ENCODE measurements at places on chromosomes 16 and 17.
A peak's percentile ranks its signal among the peaks of the same experiment; 100 is the strongest.

- DNase-seq = no peak
Measured at GRCh38 chr17:83128306-83129240, 49.2 kb downstream of the METRNL start.

DNA sequence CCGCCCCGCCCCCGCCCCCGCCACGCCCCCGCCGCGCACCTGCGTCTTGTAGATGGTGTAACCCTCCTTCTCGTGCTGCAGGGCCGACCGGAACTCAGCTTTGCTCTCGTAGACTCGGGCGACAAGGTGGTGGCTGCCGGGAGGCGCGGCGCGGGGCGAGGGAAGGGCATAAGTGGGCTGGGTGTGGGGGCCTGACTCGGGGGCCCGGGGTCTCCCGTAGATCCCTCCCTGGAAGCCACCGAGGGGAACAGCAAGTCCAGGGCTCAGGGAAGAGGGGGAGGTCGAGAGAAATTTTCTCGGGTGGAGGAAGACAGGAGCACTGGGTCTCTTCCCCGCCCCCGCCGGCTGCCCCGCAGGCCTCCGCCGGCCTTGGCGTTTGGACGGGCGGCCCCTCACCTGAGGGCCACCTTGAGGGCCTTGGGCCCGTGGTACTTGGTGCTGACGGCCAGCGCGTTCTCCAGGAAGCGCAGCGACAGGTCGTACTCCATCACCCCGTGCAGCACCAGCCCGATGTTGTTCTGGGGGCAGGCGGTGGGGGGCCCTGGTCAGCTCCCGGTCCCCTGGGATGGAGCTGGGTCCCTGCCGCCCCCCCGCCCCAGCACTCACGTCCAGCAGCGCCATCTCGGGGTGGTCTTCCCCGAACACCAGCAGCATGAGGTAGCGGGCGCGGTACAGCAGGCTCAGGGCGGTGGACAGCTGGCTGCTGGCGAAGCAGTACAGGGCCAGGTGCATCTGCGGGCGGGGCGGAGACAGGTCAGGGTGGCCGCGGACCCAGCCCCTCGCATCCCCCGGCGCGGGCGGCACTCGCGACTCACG lies 19.4 kb downstream of the CLUH start:
- no peak for DNase-seq

- no peak for DNase-seq
Measured at GRCh38 chr16:76946879-76947278, 244.1 kb upstream of the MON1B start.

- DNase-seq = no peak
Measured at GRCh38 chr16:81752225-81752875, 26.7 kb upstream of the PLCG2 start.

- DNase-seq = no peak
Measured at GRCh38 chr17:59494757-59495368, 70.5 kb upstream of the DHX40 start.

GRCh38 chr17:78361225-78361701 lies 1.4 kb upstream of the SOCS3 start:
- no peak for DNase-seq

- DNase-seq = peak; percentile 11
Measured at GRCh38 chr16:2857451-2858244, at the start of gene PRSS22. TSS of gene PRSS22 (minus strand) at chr16:2858170. CDS start at chr16:2858104, 66 bp downstream.

DNA sequence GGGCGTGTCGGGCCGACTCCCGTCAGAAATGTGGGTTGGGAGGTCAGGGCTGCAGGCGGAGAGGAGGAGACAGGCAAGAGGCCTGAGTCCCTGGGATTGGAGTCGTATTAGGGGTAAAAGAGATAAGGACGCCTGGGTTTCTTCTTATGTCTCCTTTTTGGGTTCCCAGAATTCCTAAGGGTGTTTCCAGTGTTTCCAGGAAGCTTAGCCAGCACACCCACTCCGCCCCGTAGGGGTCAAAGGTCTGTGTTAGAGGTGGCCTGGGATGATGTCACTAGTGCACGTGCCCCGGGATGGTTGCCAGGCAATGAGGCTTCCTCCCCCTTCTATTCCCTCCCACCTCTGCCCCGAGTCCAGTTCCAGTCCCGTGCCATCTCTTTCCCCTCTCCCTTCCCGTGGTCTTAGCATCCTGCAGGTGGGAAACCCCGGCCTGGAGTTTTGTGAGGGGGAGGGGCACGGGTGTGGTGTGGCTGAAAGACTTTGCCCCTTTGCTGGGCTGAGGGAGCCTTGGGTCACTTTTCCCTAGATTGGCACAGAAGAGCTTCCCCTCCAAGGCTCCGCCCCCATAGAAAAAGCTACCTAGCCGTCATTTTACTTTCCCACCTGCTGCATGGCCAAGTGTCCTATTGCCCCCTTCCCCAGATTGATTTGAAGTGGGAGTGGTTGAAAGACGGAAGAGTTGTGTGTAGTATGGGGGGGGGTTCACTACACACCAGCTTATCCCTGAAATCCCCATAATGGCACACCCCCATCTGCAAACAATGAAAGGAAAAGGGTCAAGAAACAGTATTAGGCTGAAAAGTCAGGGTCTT lies 2.8 kb downstream of the KDM6B start:
- peak; percentile 94 for DNase-seq

- no peak for DNase-seq
Measured at GRCh38 chr17:49913226-49914095, 55.5 kb upstream of the DLX4 start.

DNA sequence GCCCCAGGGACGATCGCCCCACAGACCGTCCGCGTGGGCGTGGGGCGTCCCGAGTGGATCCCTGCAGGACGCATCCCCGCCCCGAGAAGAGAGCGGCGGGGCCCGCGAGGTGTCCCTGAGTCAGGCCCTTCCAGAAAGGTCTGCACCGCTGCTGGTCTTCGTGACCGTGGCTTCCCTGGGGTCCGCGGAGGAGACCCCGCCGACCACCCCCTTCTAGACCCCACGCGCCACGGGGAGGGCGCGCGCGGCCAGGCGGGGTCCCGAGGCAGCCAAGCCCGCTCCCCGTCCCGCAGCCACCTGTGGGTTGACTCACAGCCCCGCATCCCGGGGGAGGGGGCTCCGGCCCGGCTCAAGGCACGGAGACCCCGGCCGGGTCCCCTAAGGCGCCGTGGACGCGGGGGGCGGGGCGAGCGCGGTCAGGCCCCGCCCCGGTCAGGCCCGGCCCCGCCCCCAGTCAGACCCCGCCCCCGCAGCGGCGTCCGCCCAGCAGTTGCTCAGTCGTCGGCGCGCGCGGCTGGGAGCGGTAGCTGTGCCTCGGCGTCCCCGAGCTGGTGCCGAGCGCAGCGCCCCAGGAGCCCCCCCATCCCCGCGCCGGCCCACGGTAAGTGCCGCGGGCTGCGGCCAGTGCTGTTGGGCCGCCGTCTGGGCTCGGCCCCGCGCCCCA lies at the start of gene BAIAP3:
TSS of gene BAIAP3 (plus strand) at position 497 of the 664 bp plus-strand sequence. CDS start 4,905 bp downstream, outside the sequence.
- peak; percentile 23 for DNase-seq

- no peak for DNase-seq
Measured at GRCh38 chr17:65047941-65048340, 8.6 kb downstream of the GNA13 start.

- peak; percentile 58 for DNase-seq
Measured at GRCh38 chr16:31696968-31697743, 169.5 kb downstream of the AHSP start.

DNA sequence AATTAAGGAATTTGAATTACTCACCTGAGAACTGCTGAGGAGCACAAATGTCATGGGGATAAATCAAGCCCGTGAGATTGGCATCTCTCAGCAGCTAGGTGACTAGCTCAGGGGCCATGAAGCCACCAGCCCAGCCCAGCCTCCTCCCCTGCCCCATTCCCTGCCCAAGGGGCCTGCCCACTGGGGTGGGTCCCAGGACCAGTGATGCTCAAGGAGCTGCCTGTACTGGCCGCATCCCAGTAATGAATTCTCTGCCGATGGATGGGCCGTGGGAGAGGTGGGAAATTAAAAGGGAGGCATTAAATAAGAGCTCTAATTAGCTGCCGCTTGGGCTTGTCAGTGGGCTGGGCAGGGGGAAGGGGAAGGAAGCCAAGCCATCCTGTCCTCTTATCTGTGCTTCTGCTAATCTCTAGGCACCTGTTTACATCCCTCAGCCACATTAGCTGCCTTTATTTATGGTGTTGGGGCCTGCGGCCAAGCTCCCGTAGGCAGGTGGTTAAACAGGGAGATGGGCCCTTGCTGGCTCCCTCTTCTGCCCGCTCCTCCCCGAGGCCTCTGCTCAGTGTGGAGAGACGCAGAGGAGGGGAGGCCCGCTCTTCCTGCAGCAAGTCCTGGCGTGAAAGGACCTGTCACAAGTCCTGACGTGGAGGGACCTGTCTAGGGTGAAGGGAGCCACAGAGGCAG lies 48.8 kb downstream of the PIPOX start:
- no peak for DNase-seq

GRCh38 chr17:10294180-10294579 lies 78.6 kb downstream of the MYH13 start:
- no peak for DNase-seq

DNA sequence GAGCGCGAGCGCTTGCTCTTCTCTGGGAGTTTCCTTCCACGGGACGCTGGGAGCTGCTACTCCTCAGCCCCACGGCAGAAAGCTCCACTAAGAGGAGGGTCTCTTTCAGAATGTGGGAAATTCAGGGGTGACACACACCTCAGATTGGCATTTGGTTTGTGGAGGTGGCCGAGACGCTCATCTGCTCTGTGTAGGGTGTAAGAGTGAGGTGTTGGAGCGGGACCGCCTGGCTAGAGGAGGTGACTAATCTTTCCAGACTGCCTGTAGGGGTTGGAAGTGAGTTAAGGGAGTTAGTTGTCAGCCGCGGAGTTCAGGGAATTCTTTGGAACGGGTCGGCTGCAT lies 735 bp downstream of the PSMD11 start:
- DNase-seq = peak; percentile 22

DNA sequence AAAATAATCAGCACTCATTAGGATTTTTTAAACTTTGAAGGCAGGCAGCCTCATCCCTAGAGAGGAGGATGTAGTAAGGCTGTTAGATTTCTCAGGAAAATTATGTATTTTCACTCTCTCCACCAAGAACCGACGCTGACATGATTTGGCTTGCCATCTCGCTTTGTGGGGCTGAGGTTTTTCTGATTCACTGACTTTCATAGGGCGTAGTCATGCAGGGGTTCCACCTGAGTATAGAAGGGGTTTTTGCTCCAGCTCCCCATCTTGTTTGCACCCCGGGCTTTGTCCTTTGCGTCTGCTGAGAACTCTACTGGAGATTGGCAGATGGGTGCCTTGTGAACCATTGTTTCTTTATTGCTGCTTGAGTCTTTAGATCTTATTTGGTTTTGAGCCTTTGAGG lies 20.2 kb downstream of the TOM1L1 start:
- DNase-seq = no peak

GRCh38 chr17:20966870-20967269 lies 75.9 kb downstream of the USP22 start:
- DNase-seq = peak; percentile 4

- DNase-seq = no peak
Measured at GRCh38 chr16:67299269-67299668, 19.9 kb downstream of the PLEKHG4 start.

DNA sequence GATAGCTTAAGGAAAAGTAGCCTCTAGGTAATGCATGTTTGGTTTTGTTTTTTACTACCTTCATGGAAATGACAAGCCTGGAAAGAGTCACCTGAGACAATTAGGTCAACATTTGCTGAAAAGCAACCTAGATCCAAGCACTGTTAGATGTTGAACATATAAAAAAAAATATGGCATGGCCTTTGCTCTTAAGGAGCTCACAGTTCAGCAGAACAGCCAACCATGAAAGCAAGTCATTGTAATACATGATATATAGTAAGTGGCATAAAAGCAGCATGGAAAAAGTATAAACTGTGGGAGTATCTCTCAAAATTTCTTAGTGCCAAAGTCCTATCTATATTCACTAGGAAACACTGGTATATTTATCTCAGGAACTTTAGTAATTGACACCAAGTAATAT lies 31.6 kb downstream of the CFDP1 start:
- no peak for DNase-seq

GRCh38 chr17:15000661-15001060 lies 264.5 kb downstream of the PMP22 start:
- no peak for DNase-seq

DNA sequence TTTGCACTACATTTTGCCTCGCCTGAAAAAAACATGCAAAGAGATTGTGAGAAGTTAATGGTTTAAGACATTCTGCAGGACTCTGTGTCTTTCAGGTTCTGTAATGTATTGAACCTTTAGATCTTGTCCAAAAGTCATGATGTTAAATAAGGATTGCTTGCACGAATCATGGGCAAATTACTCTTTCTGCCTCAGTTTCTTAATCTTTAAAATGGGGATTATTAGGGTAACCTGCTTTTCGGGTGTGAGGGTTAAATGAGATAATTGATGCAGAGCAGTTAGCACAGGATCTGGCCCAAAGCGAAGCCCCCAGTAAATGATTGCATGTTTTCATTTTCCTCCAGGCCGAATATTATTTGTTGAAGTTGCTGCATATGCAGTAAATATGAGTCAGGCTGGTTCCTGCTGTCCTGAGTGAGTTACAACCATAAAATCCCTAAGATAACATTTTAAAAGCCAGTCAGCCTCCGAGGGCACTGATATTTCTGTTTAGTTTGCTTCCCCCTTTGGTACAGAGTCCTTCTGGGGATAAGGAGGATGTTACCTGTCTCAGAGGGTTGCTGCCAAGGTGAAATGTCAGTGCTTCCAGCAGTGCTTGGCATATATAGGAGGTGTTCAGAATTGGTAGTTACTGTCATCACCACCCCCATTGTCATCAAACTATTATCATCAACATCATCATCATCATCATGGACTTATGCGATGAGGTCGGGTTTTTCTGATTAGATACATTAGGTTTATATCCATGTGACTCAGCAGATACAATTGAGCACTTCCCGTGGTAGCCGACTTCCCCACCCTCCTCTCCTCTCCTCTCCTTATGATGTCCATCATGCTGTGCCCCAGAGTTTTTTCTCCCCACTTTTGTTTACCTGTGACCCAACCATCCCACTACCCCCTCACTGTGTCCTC lies 20.6 kb upstream of the ARHGAP17 start:
- no peak for DNase-seq

GRCh38 chr17:33242375-33243124 lies 50.5 kb downstream of the ASIC2 start:
- DNase-seq = no peak

DNA sequence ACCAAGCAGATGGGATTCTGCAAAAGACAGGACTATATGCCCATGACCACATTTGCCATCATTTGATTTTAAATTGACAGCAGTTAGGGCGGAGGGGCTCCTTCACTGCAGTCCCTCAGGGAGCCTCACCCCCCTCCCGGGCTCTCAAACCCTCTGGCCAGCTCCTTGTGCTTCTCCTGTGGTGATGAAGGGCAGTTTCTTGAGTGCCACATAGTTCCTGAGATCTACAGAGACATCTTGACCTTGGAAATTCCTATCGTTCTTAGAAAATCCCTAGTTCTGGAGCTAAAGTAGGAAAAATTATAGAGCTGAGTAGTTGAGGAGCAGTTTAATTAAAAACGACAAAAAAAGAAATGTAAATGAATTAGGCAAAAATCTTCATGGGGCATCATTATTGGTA lies 231.5 kb downstream of the CCDC182 start:
- no peak for DNase-seq

DNA sequence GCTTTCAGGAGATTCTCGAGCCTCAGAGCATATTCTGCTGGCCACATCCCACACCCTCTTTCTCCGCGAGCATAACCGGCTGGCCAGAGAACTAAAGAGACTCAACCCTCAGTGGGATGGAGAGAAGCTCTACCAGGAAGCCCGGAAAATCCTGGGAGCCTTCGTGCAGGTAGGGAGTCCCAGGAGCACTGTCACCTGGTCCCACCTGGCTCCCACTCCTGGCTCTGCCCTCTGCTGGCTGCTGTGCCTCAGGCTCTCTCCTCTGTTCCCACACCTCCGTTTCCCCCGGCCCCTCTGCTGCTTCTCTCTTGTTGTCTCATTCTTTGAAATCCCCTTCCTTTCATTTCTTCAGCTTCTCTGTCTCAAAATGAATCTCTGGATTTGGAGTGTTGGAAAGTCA lies 16.4 kb downstream of the LPO start:
- DNase-seq = no peak

- DNase-seq = peak; percentile 18
Measured at GRCh38 chr17:79915850-79916430, 76.7 kb upstream of the CBX4 start.

Measured in NCI-H345 (cell line).